ENCODE measurements at places on chromosomes 2 and 18.

DNA sequence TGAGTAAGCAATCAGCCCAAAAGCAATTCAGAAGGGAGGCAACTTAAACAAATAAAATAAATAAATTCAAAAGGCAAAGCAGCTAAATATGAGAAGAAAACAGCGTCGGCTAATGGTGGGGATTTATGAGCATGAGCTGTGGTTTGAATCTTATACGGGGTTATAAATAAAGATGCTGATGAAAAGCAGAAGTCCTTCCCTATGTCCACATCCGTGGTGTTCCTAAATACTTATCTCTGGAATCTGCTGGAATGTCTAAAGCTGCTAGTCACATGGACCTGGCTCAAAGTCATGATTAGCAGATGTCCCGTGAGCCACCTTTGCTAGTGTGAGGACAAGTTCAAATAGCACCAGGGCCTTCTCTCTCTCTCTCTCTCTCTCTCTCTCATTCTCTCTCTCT lies 33.8 kb downstream of the SMIM21 start:
- no peak for DNase-seq

GRCh38 chr2:222992137-222992536 lies 59.9 kb upstream of the KCNE4 start:
- DNase-seq, result no peak

DNA sequence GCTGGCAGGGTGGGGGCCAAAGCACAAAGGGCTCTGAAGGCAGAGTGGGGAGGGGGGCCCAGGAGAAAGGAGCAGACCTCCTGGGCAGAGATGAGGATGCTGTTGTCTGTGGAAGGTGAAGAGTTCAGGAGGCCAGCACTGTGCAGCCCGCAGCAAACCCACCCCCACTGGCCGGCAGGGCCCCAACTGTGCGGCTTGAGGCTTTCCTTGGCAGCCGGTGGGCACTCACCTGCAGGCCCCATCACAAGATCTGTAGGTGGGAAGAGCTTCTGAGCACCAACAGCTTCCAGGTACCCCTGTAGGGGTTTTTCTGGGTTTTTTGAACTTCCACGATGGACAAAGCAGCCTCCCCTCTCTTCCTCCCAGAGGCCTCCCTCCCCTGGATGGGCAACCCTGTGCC lies 72.9 kb downstream of the NDUFA10 start:
- no peak for DNase-seq

GRCh38 chr2:18218160-18218933 lies 339.9 kb downstream of the KCNS3 start:
- no peak for DNase-seq

- no peak for DNase-seq
These were observed 68.3 kb upstream of the ARL4C start for GRCh38 chr2:234565201-234565600.

GRCh38 chr2:22817197-22817596 lies 567.8 kb upstream of the KLHL29 start:
- DNase-seq, result peak; percentile 96

DNA sequence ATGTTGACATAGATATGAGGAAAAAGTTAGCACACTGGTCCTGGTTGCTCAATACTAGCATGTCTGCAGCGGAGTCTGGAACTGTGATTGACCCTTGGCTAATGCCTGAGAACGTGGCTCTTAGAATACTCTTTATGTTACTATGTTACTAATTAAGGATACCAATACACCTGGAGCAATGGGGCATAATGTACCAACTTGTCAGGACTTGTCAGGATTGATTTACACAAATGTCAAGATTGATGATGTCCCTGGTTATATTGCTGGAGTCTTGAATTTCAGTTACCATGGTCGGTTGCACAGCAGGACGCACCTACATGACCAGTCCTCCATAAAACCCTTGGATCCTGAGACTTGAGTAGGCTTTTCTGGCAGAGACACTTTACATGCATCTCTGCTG lies 810.9 kb downstream of the CPS1 start:
- DNase-seq, result no peak

GRCh38 chr2:204199357-204199756 lies 262.8 kb downstream of the ICOS start:
- DNase-seq, result no peak

DNA sequence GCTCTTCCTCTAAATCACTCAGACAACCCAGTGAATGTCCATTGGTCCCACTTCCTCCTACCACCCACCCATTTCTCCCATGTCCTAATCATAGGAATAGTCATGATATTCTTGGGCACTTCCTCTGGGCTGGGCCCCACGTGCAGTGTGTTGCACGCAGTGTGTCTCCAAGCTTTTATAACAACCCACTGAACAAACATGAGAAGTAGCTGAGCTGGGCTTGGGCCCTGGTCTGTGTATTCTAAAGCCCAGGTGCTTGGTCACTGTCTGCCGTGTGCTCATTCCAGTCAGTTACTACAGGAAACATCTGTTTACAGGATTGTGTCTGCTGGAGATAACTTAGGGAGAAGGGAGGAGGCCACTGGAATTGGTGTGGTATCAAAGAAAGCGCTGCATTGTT lies 64.2 kb upstream of the THOC1 start:
- DNase-seq, result no peak

DNA sequence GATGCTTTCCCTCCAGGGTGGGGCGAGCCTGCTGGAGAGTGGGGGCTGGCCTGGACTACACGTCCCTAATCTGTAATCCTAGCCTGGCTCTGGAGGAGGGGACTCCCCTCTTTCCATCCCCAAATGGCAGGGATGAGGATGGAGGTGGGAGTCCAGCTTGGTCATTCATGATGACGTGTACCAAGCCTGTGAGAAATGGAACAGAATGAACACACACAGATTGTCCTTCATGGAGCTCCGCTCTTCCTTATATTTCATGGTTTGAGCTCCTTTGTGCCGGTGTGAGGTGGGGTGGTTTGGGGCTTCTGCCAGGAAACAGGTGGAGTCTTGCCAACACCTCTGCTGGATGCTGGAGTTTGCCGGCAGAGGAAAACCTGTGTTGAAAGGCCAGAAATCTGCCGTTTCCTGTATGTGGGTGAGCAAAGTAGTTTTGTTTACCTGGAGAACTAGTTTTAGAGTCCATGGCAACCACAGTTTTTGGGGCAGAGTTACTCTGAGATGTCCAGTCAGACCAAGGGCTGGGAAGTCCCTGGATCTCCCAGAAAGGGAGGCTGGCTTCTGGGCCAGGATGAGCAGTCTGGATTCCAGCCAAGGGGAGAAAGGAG lies 417.6 kb upstream of the MEX3C start:
- no peak for DNase-seq

DNA sequence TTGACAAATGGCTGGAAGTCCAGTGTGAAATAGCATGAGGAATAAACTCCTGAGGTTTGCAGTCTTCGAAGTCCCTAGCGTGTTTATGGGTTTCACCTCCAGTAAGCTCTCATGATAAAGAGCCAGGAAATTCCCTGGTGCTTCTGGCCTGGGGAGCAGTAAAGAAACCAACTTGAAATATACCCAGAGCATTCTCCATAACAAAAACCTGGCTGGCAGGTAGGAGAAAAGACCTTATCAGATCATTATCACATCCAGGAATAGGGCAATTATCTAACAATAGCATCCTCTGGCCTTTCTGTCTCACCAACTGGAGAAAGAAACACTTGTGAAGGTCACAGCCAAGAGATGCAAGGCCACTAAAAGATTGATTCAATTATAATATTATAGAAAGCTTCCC lies 513.6 kb upstream of the LRRTM4 start:
- no peak for DNase-seq

- no peak for DNase-seq
These were observed 422.1 kb downstream of the PARD3B start for GRCh38 chr2:204967199-204967960.

DNA sequence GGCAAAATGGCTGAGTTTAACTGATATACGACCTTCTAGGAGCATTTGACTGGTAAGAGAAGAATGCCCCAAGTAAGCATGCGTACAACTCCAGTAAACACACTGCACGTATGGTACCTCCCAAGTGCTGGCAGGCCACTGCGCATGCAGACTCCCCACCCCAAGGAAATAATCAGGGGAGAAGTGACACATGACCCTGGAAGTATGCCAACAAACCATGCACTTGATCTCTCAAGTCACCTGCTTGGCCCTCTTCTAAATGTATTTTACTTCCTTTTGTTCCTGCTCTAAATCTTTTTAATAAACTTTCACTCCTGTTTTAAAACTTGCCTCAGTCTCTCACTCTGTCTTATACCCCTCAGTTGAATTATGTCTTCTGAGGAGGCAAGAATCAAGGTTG lies 129.8 kb upstream of the COL5A2 start:
- no peak for DNase-seq

Data from COLO829 (cell line).